ENCODE measurements at places on chromosomes 16 and 17. TPM values are rescaled to one million over a fixed set of nuclear protein-coding genes. Genes with fewer than 3 reads are reported as not detected.

GRCh38 chr17:59436900-59437299, 105.4 kb downstream of the YPEL2 start:
- H3K27me3 ChIP-seq: no peaks in the 10 kb centered on the region
- H3K27ac ChIP-seq: peak overlapping the region; percentile 65
- peak; percentile 36 for DNase-seq
- no peak overlapping the region for H3K4me3 ChIP-seq
- H3K36me3 ChIP-seq: no peaks in the 10 kb centered on the region
- peaks cover 43% of the 10 kb centered on the region for H3K4me1 ChIP-seq

GRCh38 chr17:2247005-2247404, 56.6 kb downstream of the SMG6 start:
- no peaks in the 10 kb centered on the region for H3K36me3 ChIP-seq
- no peak for DNase-seq
- no peaks in the 10 kb centered on the region for H3K27me3 ChIP-seq

DNA sequence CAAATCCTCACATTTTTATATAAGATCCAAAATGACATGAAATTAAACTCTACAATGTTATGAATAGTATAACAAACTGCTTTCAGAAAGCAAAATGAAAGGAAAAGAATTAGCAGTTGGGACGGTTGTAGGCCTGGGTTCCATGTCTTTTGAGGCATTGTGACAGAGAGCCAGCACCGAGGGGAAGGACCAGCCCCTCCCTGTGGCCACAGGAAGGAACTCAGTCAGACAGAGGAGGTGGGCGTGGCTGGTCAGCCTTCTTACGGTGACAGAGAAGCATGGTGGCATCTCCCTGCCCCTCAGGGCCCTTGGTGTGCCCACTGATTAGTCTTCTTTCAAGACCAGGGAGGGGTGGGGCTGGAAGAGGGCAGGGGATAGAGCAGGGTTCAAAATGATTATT, 5.7 kb downstream of the ZNF319 start:
- H3K36me3 ChIP-seq: peaks cover 34% of the 10 kb centered on the region
- peaks cover 7% of the 10 kb centered on the region for H3K4me1 ChIP-seq
- DNase-seq: peak; percentile 74
- no peak overlapping the region for H3K4me3 ChIP-seq

GRCh38 chr16:88331989-88332920, 50.5 kb upstream of the ZNF469 start:
- H3K27me3 ChIP-seq: peaks cover 12% of the 10 kb centered on the region
- DNase-seq: peak; percentile 91
- H3K27ac ChIP-seq: no peak overlapping the region
- H3K36me3 ChIP-seq: no peaks in the 10 kb centered on the region

- H3K36me3 ChIP-seq: no peaks in the 10 kb centered on the region
- H3K27ac ChIP-seq: no peak overlapping the region
- H3K4me1 ChIP-seq: no peaks in the 10 kb centered on the region
- no peak overlapping the region for H3K4me3 ChIP-seq
- H3K27me3 ChIP-seq: no peaks in the 10 kb centered on the region
- no peak for DNase-seq
Observed at GRCh38 chr17:3857261-3858105, 11.4 kb upstream of the NCBP3 start.

CACNG3 gene
- total RNA-seq: not detected

EPN3 gene
- total RNA-seq: 0.15 TPM
